ENCODE measurements at places on chromosomes 3 and 15.

- H3K27me3 ChIP-seq: no peaks in the 10 kb centered on the region
- peaks cover 42% of the 10 kb centered on the region for H3K4me1 ChIP-seq
- H3K36me3 ChIP-seq: peaks cover 2% of the 10 kb centered on the region
These were observed 52.0 kb downstream of the LPP start for GRCh38 chr3:188205992-188206416.

GRCh38 chr3:39501968-39502837 lies 34.7 kb downstream of the MOBP start:
- DNase-seq: no peak
- H3K27ac ChIP-seq: no peak overlapping the region
- H3K4me3 ChIP-seq: no peak overlapping the region
- peaks cover 52% of the 10 kb centered on the region for H3K27me3 ChIP-seq

DNA sequence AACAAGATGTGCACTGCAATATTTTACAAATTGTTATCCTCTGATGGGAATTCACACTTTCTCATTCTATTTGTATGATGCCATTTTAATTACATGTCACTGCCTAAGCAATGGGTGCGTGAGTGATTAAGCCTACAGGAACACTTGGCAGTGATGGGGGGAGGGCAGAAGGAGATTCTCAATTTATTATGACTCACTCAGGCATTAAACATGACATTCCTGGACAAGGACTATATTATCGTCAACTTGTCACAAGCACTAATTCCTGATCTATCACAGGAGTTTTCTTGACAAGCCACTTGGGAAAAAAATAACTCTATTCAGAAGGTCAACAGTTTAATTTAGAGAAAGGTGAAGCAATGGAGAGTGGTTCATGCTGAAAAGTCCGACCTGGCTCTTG lies 556.8 kb downstream of the NSUN3 start:
- DNase-seq: no peak
- H3K36me3 ChIP-seq: no peaks in the 10 kb centered on the region
- H3K27ac ChIP-seq: no peak overlapping the region
- H3K4me1 ChIP-seq: no peaks in the 10 kb centered on the region

- no peaks in the 10 kb centered on the region for H3K4me1 ChIP-seq
- DNase-seq: no peak
- no peaks in the 10 kb centered on the region for H3K36me3 ChIP-seq
These were observed 95.0 kb downstream of the IQCH start for GRCh38 chr15:67349634-67350033.

DNA sequence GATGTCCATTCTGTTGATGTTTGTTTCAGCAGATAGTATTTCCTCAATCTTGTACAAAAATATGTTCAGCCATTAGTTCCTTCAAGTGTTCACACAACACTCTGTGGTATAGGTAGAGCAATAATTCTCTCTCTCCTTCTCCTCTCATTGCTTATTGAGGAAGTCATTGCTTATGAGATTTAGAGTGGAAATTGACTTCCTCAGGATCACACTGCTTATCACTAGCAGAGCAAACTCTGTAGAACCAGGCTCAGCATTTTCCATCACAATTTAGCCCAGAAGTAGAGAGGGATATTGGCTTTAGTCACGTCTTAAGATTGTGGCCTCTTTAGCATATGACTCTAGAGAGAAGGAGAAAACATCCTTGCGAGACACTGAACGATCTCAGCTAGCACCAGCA lies 31.2 kb downstream of the RAB11A start:
- H3K27ac ChIP-seq: no peak overlapping the region
- peaks cover 5% of the 10 kb centered on the region for H3K4me1 ChIP-seq
- peaks cover 7% of the 10 kb centered on the region for H3K36me3 ChIP-seq
- DNase-seq: no peak

DNA sequence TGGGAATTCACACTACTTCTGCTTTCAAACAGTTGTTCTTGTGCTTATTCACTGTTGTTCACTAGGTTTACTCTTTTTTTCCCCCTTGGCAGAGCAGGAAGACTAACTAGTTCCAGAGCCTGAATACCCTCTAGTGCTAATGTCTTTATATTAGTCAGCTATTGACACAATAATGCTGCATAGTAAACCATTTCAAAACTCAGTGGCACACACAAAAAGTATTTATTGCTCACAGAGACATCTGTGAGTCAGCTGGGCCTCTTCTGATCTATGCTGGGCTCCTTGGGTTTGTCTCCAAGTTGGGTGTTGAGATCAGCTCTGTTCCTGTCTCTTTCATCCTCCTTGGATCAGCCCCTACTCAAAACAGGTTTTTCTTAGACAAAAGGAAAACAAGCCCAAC lies 51.1 kb downstream of the RSRC1 start:
- peaks cover 2% of the 10 kb centered on the region for H3K36me3 ChIP-seq
- no peak overlapping the region for H3K4me3 ChIP-seq
- no peak overlapping the region for H3K27ac ChIP-seq
- peaks cover 33% of the 10 kb centered on the region for H3K4me1 ChIP-seq
- H3K27me3 ChIP-seq: no peaks in the 10 kb centered on the region

- peaks cover 2% of the 10 kb centered on the region for H3K36me3 ChIP-seq
- H3K4me3 ChIP-seq: peak within 1 kb of the TSS; percentile 76
- no peaks in the 10 kb centered on the region for H3K27me3 ChIP-seq
These were observed at the start of gene MST1R for GRCh38 chr3:49903451-49904424. Gene MST1R (minus strand): TSS chr3:49903873. CDS start chr3:49903609, 264 bp downstream.

DNA sequence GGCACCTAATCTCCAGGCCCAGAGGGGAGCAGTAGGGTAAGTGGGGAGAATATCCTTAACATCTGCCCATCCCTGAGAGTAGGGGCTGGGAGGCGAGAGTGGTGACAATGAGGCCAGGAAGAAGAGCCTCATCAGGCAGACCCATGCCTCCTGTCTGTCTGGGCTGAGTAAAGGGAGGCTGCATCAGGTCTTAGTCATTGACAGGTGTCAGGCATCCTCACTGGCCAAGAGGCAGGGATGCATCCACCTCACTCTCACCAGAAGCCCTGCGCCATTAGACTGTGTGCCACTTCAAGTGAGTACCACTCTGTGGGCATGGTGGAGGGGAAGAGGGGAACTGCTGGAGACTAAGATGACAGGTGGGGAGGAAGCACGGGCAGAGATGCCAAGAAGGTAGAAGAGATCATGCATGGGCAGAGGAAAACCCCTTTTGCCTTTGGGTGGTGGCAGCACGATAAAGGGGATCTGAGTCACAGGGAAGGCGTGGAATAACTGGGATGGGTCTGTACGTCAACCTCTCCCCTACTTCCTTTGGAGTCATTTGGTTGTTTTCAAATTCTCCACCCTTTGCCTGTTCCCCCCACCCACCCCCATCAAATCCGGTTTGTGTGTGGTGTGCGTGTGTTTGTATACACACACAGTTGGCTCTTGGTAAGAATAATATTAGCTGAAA lies 14.1 kb downstream of the ANAPC13 start:
- no peaks in the 10 kb centered on the region for H3K4me1 ChIP-seq
- H3K4me3 ChIP-seq: no peak overlapping the region
- no peak overlapping the region for H3K27ac ChIP-seq
- peaks cover 11% of the 10 kb centered on the region for H3K36me3 ChIP-seq
- DNase-seq: no peak
- H3K27me3 ChIP-seq: no peaks in the 10 kb centered on the region

DNA sequence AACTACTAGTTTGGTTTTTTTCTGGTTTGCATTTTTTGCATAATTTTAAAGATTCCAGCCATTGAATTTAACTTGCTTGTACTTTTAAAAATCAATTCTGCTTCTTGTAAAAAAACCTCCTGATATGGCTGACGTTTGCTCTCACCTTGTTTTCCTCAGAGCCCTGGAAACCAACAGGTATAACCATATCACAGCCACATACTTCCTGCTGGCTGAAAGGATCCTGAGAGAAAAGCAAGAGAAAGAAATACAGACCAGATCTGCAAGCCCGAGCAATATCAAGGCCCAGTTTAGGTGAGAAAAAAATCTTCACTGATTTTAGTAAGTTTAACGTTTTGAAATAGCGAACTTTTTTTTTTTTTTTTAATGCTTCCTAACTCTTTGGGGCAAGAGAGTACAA lies 56.8 kb downstream of the SNRK start:
- H3K36me3 ChIP-seq: peaks cover 64% of the 10 kb centered on the region

GRCh38 chr3:39133822-39134221 lies 19.6 kb downstream of the CSRNP1 start:
- H3K4me1 ChIP-seq: no peaks in the 10 kb centered on the region
- no peak for DNase-seq
- H3K27me3 ChIP-seq: no peaks in the 10 kb centered on the region
- H3K36me3 ChIP-seq: peaks cover 16% of the 10 kb centered on the region
- H3K27ac ChIP-seq: no peak overlapping the region
- H3K4me3 ChIP-seq: no peak overlapping the region

DNA sequence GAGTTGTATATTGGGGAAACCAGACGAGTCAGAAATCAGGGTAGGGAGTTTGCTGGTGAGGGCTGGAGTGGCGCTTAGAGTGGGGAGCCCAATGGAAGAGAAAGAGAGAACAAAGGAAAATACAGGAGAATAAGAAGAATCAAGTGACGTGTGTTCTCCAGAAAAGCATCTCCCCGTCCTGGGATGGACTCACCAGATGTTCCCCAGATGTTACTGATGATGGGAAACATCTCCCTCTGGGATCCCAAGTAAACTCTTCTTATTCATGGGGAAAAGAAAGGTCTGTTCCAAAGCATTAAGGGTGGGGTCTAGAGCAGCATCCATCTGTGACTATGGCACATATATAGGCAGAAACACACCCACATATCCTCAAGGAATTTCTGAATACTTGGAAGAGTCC lies 3.0 kb upstream of the CSRNP1 start:
- peaks cover 32% of the 10 kb centered on the region for H3K36me3 ChIP-seq
- peak overlapping the region; percentile 24 for H3K27ac ChIP-seq
- no peaks in the 10 kb centered on the region for H3K27me3 ChIP-seq
- DNase-seq: no peak
- peaks cover 21% of the 10 kb centered on the region for H3K4me1 ChIP-seq

- H3K4me3 ChIP-seq: no peak overlapping the region
- no peak overlapping the region for H3K27ac ChIP-seq
- H3K27me3 ChIP-seq: peaks cover 25% of the 10 kb centered on the region
- peaks cover 25% of the 10 kb centered on the region for H3K4me1 ChIP-seq
- no peak for DNase-seq
- peaks cover 13% of the 10 kb centered on the region for H3K36me3 ChIP-seq
These were observed 3.3 kb upstream of the RBSN start for GRCh38 chr3:15102256-15102655.

DNA sequence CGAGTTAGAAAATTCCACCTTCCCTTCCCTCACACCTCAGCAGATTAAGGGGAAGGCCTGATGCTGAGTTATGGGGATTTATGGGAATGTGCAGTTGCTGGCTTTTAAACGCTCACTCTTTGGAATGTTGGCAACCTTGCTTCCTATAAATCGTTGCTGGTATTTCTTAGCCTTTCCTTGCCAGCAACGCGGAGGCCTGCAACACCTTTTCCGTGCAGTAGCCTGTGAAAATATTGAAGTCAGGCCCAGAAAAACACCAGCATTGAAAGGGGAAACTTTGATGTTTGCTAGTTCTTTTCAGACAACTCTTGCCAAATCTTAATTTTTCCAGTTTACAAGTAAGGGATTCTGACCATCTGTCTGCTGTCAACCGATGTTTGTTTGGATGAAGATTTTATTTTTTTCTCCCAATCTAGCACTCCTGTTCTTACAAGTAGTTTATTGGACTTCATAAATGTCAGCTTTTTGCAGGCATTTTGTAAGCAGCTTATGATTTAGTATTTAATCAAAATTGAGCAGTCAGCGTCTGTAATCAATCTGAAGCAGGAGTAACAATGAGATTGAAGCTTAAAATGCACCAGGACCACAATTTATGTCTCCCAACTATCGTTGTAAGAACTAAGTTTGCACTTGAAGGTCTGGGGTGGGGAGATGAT lies 251.0 kb downstream of the RPLP1 start:
- H3K4me1 ChIP-seq: peaks cover 24% of the 10 kb centered on the region
- no peak overlapping the region for H3K4me3 ChIP-seq
- no peak for DNase-seq
- H3K27ac ChIP-seq: no peak overlapping the region
- H3K27me3 ChIP-seq: no peaks in the 10 kb centered on the region

DNA sequence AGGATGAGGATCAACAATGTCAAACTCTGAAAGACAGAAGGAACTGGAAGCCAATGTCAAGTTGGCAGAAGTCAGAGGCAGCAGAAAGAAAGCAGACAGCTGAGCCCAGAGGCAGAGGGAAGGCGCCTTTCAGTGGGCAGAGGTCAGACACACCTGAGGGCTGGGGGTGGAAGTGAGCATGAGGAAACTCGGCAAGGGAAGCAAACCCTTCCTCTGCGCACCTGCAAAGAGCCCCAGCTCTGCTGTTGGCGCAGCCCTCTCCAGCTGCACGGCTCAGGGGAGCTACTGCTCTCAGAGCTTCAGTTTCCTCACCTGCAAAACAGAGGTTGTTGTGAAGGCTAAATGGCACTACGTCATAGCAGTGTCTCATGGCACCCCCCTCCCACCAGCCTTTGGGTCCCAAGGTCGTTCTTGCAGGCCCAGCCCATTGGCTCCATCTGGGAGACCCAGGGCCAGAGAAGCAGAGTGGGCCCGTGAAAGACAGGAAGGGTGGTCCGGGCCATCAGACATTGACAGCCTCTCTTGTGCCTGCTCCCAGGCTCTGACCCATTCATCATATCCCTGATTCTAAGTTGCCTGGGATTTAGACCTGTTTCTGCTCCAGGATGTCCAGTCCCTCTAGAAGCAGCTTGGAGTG lies 53.3 kb upstream of the SLC6A11 start:
- no peak for DNase-seq
- no peaks in the 10 kb centered on the region for H3K4me1 ChIP-seq
- no peaks in the 10 kb centered on the region for H3K36me3 ChIP-seq
- peaks cover 89% of the 10 kb centered on the region for H3K27me3 ChIP-seq
- H3K27ac ChIP-seq: no peak overlapping the region

- no peak overlapping the region for H3K4me3 ChIP-seq
- H3K27ac ChIP-seq: no peak overlapping the region
- H3K27me3 ChIP-seq: peaks cover 47% of the 10 kb centered on the region
These were observed 13.3 kb downstream of the CHST13 start for GRCh38 chr3:126537116-126537729.

DNA sequence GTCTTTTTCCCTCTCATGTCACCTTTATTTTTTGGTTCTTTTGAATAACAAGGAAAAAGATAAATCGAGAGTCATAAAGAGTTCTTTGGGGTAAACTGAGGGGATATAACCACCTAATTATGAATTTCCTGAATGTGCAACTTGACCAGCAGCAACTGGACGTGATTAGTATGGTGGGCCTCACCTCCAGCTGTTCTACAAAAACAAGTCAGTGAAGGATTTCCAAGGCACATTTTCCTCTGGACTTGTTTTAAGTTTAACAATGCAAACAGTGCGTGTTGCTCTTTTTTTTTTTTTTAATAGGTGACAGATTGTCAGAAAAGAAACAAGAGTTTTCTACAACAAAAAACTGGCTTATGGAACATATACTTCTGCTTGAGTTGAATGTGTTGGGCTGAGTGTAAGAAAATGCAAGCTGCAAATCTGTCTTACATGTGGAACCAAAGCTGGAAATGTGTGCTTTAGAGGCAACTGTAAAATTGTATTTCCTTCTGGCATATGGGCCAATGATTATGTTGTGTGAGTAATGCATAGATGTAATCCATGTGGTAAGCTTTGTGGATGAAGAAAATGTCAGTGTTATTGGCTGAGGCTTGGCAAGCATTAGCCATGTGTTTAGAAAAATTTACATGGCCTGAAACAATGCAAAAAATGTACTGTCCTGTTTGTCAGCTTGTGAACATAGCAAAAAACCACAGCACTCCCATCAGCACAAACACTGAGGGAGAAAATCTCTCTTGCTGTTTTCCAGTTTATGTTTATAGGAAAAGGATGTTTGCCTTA lies 44.5 kb upstream of the FNDC3B start:
- no peaks in the 10 kb centered on the region for H3K36me3 ChIP-seq
- H3K27ac ChIP-seq: no peak overlapping the region
- peaks cover 44% of the 10 kb centered on the region for H3K27me3 ChIP-seq
- no peak for DNase-seq
- no peak overlapping the region for H3K4me3 ChIP-seq
- no peaks in the 10 kb centered on the region for H3K4me1 ChIP-seq

- DNase-seq: no peak
- H3K36me3 ChIP-seq: no peaks in the 10 kb centered on the region
- H3K4me3 ChIP-seq: no peak overlapping the region
- H3K27me3 ChIP-seq: no peaks in the 10 kb centered on the region
- no peak overlapping the region for H3K27ac ChIP-seq
- no peaks in the 10 kb centered on the region for H3K4me1 ChIP-seq
These were observed 424.1 kb downstream of the RSL24D1 start for GRCh38 chr15:54772663-54773062.
